G401 (cell line): ENCODE measurements at places on chromosomes 2 and 18. TPM values are rescaled to one million over a fixed set of nuclear protein-coding genes. Genes with fewer than 3 reads are reported as not detected.

The SERPINB8 gene
- not detected in 2 replicates for total RNA-seq

- DNase-seq = no peak
Measured at GRCh38 chr18:47975105-47975504, 44.6 kb upstream of the SMAD2 start.

GRCh38 chr2:239122421-239123110, 274.7 kb downstream of the TWIST2 start:
- no peak for DNase-seq

The CD207 gene
- total RNA-seq = 0.10 and 0.37 TPM in 2 replicates

The PRKAG3 gene
- total RNA-seq = not detected in 2 replicates

GRCh38 chr2:206701952-206702605, 16.1 kb downstream of the DYTN start:
- no peak for DNase-seq

GRCh38 chr2:152518641-152519580, 183.9 kb downstream of the FMNL2 start:
- DNase-seq = peak; percentile 76

- no peak for DNase-seq
Measured at GRCh38 chr2:172615727-172616261, 59.9 kb downstream of the PDK1 start.

- DNase-seq = no peak
Measured at GRCh38 chr2:43222475-43223309, 3.7 kb downstream of the ZFP36L2 start.

DNA sequence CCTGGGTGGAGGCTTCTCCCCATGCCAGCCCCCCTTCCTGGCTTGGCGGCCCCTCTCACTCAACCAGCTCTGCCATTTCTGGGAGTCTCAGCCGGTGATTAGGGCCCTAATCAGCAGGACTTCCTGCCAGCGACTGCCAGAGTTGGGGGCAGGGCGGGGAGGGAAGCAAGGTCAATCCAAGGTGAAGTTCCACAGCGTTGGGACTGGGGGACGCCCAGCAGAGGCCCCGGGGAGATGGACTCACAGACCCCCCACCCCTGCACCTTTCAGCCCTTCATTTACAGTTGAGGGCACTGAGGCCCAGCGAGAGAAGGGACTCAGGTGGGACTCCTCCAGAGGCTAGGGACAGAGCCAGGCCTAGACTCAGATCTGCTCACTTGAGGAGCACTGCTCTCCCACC, 65.3 kb downstream of the TNS1 start:
- no peak for DNase-seq

DNA sequence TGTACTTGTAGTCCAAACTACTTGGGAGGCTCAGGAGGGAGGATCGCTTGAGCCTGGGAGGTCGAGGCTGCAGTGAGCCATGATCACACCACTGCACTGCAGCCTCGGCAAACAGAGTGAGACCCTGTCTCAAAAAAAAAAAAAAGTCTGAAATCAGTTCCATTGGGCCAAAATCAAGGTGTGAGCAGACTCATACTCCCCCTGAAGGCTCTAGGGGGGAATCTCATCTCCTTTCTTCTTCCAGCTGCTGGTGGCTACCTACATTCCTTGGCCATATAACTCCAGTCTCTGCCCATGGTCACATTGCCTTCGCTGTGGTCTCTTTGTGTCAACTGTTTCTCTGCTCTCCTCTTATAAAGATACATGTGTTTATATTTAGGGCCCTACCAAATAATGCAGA, 234.0 kb downstream of the LRRTM1 start:
- no peak for DNase-seq

DNA sequence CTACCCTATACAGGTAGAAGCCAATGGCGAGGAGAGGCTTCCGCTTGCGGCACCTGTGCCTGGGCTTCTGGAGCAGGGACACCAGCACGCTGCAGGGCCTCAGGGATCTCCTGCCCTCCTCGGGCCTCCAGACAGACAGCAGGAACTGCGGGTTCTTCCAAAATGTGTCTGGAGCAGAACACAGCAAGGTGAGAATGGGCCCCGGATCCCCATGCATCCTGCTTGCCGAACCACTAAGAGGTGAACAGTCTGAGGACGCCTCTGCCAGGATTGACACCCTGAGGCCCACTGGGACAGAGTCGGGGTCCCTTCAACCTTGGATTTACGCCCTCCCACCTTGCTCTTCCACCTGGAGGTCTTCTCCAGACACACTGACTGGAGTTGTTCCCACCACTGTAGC, 25.4 kb downstream of the CAPN14 start:
- no peak for DNase-seq
